GM13976 (cell line): ENCODE measurements at places on chromosomes 16 and 17.

DNA sequence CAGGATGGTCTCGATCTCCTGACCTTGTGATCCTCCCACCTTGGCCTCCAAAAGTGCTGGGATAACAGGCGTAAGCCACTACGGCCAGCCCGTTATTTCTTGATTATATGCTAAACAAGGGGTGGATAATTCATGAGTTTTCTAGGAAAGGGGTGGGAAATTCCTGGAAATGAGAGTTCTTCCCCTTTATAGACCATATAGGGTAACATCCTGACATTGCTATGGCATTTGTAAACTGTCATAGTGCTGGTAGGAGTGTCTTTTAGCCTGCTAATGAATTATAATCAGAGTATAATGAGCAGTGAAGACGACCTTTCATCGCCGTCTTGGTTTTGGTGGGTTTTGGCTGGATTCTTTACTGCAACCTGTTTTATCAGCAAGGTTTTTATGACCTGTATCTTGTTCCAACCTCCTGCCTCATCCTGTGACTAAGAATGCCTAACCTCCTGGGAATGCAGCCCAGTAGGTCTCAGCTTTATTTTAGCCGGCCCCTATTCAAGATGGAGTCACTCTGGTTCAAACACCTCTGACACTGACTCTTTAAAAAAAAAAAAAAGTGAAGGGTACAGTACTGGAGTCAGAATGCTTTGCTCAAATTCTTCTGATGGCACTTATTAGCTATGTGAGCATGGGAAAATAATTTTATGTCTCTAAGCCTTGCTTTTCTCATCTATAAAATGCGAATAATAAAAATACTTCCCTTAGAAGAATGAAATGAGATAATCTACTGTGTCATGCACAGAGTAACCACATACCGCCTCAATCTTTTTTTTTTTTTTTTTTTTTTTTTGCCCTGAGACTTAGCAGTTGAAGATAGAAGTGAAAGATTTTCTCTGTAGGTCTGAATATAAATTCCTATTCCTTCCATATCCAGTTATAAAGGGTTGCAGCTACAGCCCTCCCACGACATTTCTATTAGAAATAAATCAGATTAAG is 5.1 kb upstream of the CALCOCO2 start:
- DNase-seq, result no peak

DNA sequence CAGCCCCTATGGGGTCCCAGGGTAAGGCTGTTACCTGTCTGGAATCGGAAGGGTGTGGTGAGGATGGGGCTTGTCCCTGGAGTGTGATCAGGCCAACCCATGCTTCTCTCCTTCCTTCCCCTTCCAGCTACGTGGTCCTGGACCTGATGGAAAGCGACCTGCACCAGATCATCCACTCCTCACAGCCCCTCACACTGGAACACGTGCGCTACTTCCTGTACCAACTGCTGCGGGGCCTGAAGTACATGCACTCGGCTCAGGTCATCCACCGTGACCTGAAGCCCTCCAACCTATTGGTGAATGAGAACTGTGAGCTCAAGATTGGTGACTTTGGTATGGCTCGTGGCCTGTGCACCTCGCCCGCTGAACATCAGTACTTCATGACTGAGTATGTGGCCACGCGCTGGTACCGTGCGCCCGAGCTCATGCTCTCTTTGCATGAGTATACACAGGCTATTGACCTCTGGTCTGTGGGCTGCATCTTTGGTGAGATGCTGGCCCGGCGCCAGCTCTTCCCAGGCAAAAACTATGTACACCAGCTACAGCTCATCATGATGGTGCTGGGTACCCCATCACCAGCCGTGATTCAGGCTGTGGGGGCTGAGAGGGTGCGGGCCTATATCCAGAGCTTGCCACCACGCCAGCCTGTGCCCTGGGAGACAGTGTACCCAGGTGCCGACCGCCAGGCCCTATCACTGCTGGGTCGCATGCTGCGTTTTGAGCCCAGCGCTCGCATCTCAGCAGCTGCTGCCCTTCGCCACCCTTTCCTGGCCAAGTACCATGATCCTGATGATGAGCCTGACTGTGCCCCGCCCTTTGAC is 2.4 kb downstream of the MAPK7 start:
- DNase-seq, result no peak

GRCh38 chr16:89984216-89984615 is 35.0 kb downstream of the DBNDD1 start:
- DNase-seq, result no peak

GRCh38 chr16:81864646-81865382 is 85.7 kb downstream of the PLCG2 start:
- no peak for DNase-seq

DNA sequence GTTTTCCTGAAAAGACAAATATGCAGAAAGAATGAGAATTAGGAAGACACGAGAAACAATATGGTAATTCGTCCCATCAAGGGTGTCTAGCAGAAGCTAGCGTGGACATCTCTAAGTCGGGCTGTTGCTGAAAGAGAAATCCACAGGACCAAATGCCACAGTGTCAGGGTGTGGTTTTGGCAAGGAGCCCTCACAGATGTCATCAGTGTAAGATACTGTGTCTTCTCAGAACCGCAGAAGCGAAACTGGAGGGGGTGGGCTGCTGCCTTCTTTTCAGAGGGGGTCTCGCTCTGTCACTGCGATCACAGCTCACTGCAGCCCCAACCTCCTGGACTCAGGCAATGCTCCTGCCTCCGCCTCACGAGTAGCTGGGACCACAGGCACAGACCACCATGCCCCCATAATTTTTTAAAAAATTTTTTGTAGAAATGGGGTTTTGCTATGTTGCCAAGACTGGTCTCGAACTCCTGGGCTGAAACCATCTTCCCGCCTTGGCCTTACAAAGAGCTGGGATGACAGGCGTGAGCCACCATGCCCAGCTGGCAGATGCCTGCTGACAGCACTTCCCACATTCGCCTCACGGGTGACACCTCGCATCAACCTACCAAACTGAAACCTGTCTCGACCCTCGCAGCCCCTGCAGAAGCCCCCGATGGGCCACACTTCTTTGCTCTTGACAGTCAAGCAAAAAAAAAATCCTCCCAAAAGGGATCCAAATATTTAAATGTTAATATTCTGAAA is 26.2 kb downstream of the TRAP1 start:
- no peak for DNase-seq

- DNase-seq, result no peak
Observed at GRCh38 chr17:56899403-56899802, 14.4 kb downstream of the TRIM25 start.

- no peak for DNase-seq
Observed at GRCh38 chr16:88926374-88926990, 50.5 kb downstream of the CBFA2T3 start.

- DNase-seq, result no peak
Observed at GRCh38 chr16:2996298-2996697, 16.1 kb upstream of the PKMYT1 start.

GRCh38 chr16:81891736-81892364 is 112.8 kb downstream of the PLCG2 start:
- DNase-seq, result no peak

GRCh38 chr17:21129023-21129681 is 2.4 kb downstream of the DHRS7B start:
- DNase-seq, result no peak

DNA sequence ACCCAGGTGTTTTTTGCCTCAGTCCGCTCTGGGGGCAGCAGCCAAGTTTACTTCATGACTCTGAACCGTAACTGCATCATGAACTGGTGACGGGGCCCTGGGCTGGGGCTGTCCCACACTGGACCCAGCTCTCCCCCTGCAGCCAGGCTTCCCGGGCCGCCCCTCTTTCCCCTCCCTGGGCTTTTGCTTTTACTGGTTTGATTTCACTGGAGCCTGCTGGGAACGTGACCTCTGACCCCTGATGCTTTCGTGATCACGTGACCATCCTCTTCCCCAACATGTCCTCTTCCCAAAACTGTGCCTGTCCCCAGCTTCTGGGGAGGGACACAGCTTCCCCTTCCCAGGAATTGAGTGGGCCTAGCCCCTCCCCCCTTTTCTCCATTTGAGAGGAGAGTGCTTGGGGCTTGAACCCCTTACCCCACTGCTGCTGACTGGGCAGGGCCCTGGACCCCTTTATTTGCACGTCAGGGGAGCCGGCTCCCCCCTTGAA is 2.1 kb upstream of the C17orf107 start:
- no peak for DNase-seq

DNA sequence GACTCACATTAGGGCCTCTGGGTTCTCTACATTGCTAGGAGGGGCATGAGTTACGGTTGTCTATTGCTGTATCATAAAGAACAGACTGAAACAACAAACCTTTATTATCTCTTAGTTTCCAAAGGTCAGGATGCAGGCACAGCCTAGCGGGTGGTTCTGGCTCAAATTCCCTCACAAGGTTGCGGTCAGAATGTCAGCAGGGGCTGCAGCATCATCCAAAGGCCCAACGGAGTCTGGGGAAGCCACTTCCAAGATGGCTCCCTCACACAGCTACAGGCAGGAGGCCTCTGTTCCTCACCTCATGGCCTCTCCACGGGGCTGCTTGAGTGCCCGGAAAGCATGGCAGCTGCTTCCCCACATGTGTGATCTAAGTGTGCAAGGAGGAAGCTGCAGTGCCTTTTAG is 29.6 kb upstream of the ZFPM1 start:
- no peak for DNase-seq

- no peak for DNase-seq
Observed at GRCh38 chr17:2421315-2422147, 20.7 kb upstream of the MNT start.

DNA sequence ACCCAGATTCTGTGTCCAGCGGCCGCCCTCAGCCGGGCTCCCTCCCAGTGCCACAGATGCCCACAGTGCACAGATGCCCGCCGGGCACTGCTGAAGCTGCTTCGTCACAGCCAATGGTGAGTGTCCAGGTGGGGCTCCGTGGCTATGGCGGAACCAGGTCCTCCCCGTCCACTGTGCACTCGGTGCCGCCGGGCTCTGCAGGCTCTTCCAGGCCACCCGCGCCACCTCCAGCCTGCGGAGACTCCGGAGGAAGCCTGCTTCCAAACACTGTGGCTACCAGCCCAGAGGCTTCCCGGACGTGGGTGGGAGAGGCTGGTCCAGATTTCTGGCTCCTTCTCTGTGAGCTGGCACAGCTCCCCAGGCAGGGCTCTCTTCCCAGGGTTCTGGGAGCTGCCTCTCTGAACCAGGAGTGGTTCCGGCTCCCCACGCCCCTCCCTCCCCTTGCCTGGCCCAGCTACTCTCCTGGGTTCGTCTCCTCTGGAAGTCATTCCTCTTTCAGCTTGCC is 2.8 kb upstream of the PYCR1 start:
- DNase-seq, result no peak

- DNase-seq, result no peak
Observed at GRCh38 chr17:74986206-74986576, 1.2 kb upstream of the CDR2L start.

DNA sequence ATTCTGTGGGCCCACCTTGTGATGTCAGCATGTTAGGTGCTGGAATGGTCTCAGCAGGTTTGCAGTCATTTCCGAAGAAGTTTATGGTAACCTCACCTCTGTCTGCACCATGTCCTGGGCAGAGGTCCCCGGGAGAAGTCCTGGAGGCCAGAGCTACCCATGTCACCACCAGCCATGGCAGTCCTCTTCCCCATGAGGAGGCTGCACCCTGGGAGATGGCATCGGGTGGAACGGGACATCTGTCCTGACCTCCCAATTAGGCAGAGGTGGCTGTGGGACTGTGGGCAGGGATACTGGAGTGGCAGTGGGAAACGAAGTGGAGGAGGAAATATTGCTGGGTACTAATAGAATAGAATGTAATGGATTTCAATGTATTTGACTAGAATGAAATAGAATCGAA is 511.8 kb upstream of the WSB1 start:
- DNase-seq, result no peak

- no peak for DNase-seq
Observed at GRCh38 chr17:44268709-44269534, 987 bp upstream of the SLC4A1 start.

- no peak for DNase-seq
Observed at GRCh38 chr17:73495641-73496040, 148.6 kb downstream of the SDK2 start.

DNA sequence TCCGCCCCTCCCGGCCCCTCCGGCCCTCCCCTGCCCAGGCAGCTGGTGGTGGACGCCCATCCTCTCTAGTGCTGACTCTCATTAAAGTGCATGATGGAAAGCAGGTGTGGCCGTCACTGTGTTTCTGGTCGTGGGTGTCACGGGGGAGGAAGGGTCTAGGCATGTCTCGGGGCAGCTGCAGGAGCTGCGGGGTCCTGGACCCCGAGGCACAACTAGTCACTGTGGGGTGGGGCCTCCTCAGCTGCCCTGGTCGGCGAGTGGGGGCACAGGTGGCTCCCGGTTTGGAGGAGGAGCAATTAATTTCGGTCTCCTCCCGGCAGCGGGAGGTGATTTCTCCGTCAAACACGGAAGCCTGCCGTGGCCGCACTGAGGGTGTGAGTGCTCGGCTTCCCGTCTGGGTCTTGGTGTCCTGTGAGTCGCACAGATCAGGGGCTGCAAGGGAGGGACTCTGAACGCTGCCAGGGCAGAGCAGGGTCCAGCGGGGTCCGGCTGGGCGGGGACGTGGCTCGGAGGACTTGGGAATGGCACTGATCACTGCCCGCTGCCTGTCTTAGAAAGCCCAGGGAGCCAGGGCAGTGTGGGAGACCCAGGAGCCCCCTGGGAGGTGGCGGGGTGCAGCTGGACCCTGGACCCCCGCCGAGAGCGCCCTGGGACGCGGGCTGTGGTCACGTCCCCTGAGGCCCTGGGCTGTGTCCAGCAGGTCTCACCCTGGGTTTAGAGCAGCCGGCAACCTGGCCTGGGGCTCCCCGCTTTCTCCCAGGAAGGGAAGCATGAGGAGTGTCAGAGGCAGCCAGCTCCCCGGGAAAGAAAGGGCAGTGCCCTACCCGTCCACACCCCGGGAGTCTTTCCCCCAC is 3.3 kb downstream of the TPSD1 start:
- peak; percentile 62 for DNase-seq

DNA sequence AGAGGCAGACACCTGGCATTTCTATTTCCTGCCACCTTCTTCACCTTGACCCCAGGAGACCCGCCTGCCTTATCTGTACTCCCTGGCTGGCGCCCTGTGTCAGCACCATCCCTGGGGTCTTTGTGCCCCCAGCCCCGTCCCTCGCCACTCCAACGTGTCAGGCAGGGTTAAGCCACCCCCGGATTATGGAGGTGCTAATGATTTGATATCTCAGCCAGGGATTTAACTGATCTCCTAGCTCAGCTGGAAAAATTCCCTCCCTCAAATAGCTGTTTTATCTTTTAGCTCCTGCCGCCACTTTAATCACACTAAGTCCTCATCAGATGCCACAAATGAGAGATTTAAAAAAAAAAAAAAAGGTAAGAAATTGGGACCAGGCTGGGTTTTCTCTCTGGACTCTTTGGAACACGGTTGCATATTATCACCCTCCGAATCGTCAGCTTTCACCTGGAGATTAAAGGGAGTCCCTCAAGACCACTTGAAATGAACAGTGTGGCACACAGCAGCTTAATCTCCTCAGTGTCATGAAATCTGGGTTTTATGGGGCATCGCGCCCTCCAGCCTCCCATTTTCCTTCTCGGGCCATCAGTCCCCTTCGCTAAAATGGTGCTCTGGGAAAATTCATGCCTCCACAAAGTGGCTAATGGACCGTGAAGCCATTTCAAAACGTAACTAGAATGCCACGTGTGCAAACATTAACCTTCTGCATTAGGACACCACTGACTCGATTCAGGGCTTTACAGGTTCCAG is 26.2 kb upstream of the WFDC1 start:
- no peak for DNase-seq
